ENCODE measurements at places on chromosomes 6 and 20. TPM values are rescaled to one million over a fixed set of nuclear protein-coding genes. Genes with fewer than 3 reads are reported as not detected.

DNA sequence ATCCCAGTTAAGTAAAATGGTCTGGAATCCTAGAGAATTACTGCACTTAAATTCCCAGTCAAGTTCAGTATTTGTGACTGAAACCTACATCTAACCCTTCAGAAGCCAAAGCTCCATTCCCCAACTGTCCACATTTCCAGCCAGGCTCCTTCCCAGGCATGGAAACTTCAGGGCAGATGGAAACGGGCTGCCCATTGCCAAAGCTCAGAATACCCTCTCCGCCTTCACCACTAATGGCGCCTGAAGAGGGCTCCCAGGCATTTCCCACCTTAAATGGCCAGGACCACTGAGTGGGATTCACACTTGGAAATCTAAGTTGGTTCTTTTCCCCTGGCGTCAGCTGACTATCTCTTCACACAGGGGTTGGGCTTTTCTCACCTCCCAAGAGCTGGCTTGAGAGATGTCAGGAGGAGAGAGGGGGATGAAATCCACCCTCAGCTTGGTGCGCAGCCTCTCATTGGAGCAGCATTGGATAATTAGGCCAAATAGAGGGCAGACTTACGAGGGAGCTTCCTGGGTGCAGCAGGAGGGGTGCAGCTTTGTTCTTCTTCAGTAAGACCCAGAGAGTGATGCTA lies 82.9 kb downstream of the ANKRD60 start:
- no peak overlapping the region for H3K4me3 ChIP-seq
- peaks cover 35% of the 10 kb centered on the region for H3K27me3 ChIP-seq
- DNase-seq: no peak
- H3K4me1 ChIP-seq: peaks cover 5% of the 10 kb centered on the region
- H3K36me3 ChIP-seq: no peaks in the 10 kb centered on the region

DNA sequence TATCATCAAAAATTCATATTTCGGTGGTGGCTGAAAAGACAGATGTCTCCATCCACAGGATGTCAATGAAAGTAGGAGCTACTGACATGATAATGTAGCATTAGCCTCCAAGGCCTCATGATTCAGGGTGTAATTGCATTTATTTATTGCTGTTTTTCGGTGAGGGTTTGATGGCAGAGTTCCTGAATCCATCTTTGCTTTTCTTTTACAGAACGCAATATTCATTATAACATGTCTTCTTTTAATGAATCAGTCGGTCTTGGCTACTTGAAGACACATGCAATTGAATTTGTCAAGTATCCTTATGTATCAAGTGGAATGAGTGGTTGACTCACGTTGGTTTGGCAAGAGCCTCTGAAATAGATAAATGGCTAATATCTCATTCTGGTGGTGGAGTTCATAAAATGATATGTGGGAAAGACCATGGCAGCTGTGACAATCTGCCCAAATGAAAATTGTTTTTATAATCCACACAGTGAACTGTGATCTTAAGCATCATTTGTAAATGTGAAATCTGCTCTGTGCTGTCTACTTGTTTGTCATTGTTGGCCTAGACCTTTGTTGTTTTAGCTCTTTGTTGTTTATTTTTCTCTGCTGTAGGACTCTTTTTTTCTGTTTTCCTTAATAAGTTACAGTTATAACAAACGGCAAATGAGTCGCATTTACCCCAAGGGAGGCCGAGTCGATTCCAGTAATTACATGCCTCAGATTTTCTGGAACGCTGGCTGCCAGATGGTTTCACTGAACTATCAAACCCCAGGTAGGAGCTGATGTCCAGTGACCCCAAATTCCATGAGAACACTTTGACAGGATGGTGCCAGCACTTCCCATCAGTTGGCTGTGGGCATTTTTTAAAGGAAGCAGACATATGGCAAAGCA lies 105.7 kb upstream of the LAMP5 start:
- no peaks in the 10 kb centered on the region for H3K36me3 ChIP-seq
- H3K27ac ChIP-seq: no peak overlapping the region
- H3K4me1 ChIP-seq: no peaks in the 10 kb centered on the region

GRCh38 chr20:57211908-57212533 lies 54.4 kb downstream of the BMP7 start:
- H3K27ac ChIP-seq: peak overlapping the region; percentile 78
- no peak for DNase-seq
- H3K27me3 ChIP-seq: no peaks in the 10 kb centered on the region
- H3K4me1 ChIP-seq: peaks cover 33% of the 10 kb centered on the region

GRCh38 chr6:154969796-154970195 lies 25.3 kb upstream of the TIAM2 start:
- H3K27me3 ChIP-seq: no peaks in the 10 kb centered on the region
- H3K27ac ChIP-seq: no peak overlapping the region
- DNase-seq: no peak
- no peaks in the 10 kb centered on the region for H3K36me3 ChIP-seq
- no peaks in the 10 kb centered on the region for H3K4me1 ChIP-seq

GRCh38 chr20:6832811-6833210 lies 65.3 kb downstream of the BMP2 start:
- peaks cover 5% of the 10 kb centered on the region for H3K4me1 ChIP-seq
- no peak overlapping the region for H3K4me3 ChIP-seq
- no peak for DNase-seq
- H3K27ac ChIP-seq: no peak overlapping the region

- H3K4me3 ChIP-seq: no peak overlapping the region
- H3K27me3 ChIP-seq: peaks cover 3% of the 10 kb centered on the region
- H3K36me3 ChIP-seq: no peaks in the 10 kb centered on the region
Measured at GRCh38 chr6:90445533-90446108, 141.3 kb downstream of the MAP3K7 start.

GRCh38 chr6:157559201-157559756 lies 178.3 kb downstream of the ZDHHC14 start:
- H3K27me3 ChIP-seq: peaks cover 3% of the 10 kb centered on the region
- no peaks in the 10 kb centered on the region for H3K36me3 ChIP-seq
- no peak overlapping the region for H3K4me3 ChIP-seq
- no peak overlapping the region for H3K27ac ChIP-seq
- DNase-seq: no peak
- H3K4me1 ChIP-seq: peaks cover 17% of the 10 kb centered on the region

GRCh38 chr6:154301086-154301625 lies 55.4 kb downstream of the IPCEF1 start:
- no peaks in the 10 kb centered on the region for H3K27me3 ChIP-seq
- H3K27ac ChIP-seq: peak overlapping the region; percentile 57
- H3K4me1 ChIP-seq: peaks cover 9% of the 10 kb centered on the region
- DNase-seq: no peak
- H3K4me3 ChIP-seq: no peak overlapping the region

- DNase-seq: no peak
- no peaks in the 10 kb centered on the region for H3K36me3 ChIP-seq
- no peaks in the 10 kb centered on the region for H3K27me3 ChIP-seq
- no peak overlapping the region for H3K27ac ChIP-seq
- no peaks in the 10 kb centered on the region for H3K4me1 ChIP-seq
- H3K4me3 ChIP-seq: no peak overlapping the region
Measured at GRCh38 chr20:61855286-61855685, 210.4 kb downstream of the TAF4 start.

DNA sequence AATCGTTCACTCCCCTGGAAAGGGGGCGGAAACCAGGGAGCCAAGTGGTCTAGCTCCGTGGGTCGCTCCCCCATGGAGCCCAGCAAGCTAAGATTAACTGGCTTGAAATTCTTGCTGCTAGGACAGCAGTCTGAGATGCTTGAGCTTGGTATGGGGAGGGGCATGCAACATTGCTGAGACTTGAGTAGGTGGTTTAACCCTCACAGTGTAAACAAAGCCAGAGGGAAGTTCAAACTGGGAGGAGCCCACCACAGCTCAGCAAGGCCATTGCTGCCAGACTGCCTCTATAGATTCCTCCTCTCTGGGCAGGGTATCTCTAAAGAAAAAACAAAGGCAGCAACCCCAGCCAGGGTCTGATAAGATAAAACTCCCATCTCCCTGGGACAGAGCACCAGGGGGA lies 43.2 kb downstream of the COL21A1 start:
- DNase-seq: no peak
- peaks cover 2% of the 10 kb centered on the region for H3K36me3 ChIP-seq
- H3K27ac ChIP-seq: no peak overlapping the region
- H3K4me3 ChIP-seq: no peak overlapping the region
- H3K4me1 ChIP-seq: peaks cover 1% of the 10 kb centered on the region

- peaks cover 7% of the 10 kb centered on the region for H3K4me1 ChIP-seq
- no peaks in the 10 kb centered on the region for H3K27me3 ChIP-seq
- H3K27ac ChIP-seq: no peak overlapping the region
- no peak for DNase-seq
- H3K36me3 ChIP-seq: no peaks in the 10 kb centered on the region
Measured at GRCh38 chr6:42778122-42778521, 3.7 kb upstream of the BICRAL start.

- no peak for DNase-seq
- H3K27ac ChIP-seq: no peak overlapping the region
- no peaks in the 10 kb centered on the region for H3K27me3 ChIP-seq
- H3K4me1 ChIP-seq: peaks cover 4% of the 10 kb centered on the region
- H3K36me3 ChIP-seq: no peaks in the 10 kb centered on the region
- no peak overlapping the region for H3K4me3 ChIP-seq
Measured at GRCh38 chr6:71979911-71980310, 93.6 kb downstream of the RIMS1 start.

DNA sequence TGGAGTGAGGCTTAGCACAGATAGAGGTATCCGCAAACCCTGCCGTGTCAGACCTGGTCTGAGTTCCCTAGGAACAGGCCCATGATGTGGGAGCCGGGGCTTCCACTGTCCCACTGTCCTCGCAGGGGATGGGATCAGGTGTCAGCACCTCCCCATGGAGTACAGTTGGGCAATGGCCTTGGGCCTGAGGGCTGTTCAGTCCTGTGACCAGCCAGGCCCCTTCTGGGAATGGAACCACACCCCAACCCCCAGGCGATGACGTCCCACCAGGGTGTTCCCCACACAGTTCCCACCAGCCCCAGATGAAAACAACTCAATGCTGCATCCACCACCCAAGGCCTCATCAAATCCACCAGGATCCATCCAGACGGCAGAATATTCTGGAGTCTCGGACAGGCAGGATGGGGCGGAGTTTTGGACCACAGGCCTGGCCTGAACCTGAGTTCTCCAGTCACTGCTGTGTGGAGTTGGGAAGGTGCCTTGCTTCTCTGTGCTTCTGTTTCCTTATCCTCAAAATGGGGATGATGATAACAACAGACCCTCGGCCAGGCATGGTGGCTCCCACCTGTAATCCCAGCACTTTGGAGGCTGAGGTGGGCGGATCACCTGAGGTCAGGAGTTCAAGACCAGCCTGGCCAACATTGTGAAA lies 62.2 kb downstream of the UBE2V1 start:
- H3K27ac ChIP-seq: no peak overlapping the region
- H3K4me1 ChIP-seq: peaks cover 3% of the 10 kb centered on the region
- H3K36me3 ChIP-seq: no peaks in the 10 kb centered on the region
- peaks cover 3% of the 10 kb centered on the region for H3K27me3 ChIP-seq
- no peak overlapping the region for H3K4me3 ChIP-seq
- DNase-seq: no peak

DNA sequence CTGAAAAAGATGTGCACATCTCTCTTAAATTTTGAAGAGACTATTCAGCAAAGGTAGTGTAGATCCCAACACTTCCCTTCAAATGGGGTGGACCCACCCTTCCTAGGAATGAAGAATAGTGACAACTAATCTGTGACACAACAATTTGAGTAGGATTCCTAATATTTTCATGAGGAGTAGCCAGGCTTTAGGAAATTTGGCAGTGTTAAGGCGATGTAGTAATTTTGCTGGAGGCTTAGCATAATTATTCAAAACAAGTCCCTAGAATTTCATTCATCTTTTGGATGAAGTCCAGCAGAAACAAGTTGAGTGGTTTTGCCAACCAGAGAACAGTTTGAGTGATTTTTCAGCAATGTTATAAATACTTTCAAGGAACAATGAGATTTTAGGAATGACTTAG lies 52.4 kb downstream of the ELOVL4 start:
- no peaks in the 10 kb centered on the region for H3K27me3 ChIP-seq
- H3K36me3 ChIP-seq: peaks cover 2% of the 10 kb centered on the region
- no peak for DNase-seq
- no peaks in the 10 kb centered on the region for H3K4me1 ChIP-seq
- H3K4me3 ChIP-seq: no peak overlapping the region
- no peak overlapping the region for H3K27ac ChIP-seq

DNA sequence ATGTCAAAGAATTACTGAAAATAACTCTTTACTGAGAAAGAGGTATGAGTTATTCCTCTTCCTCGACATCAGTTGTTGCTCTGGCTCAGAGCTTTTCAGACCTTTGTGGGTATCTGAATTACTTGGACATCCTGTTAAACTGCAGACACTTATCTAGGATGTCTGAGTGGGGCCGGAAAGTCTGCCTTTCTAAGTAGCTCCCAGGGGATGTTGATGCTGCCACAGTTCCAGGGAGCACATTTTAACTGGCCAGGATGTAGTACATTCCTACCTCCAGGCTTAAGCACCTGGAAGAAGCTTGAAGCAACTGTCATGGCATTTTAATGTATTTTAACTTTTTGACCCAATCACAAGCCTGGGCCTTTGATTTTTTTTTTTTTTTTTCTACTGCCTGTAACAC lies 265.8 kb upstream of the PLCB4 start:
- H3K27me3 ChIP-seq: no peaks in the 10 kb centered on the region
- no peak overlapping the region for H3K4me3 ChIP-seq
- no peak for DNase-seq
- H3K4me1 ChIP-seq: no peaks in the 10 kb centered on the region

GRCh38 chr20:64005394-64005793 lies 24.5 kb downstream of the PRPF6 start:
- H3K36me3 ChIP-seq: peaks cover 30% of the 10 kb centered on the region
- peaks cover 5% of the 10 kb centered on the region for H3K4me1 ChIP-seq
- H3K4me3 ChIP-seq: no peak overlapping the region
- no peaks in the 10 kb centered on the region for H3K27me3 ChIP-seq
- DNase-seq: no peak

- no peak overlapping the region for H3K4me3 ChIP-seq
- H3K27ac ChIP-seq: no peak overlapping the region
- no peaks in the 10 kb centered on the region for H3K27me3 ChIP-seq
- no peak for DNase-seq
Measured at GRCh38 chr6:108432792-108433191, 127.9 kb upstream of the FOXO3 start.

DNA sequence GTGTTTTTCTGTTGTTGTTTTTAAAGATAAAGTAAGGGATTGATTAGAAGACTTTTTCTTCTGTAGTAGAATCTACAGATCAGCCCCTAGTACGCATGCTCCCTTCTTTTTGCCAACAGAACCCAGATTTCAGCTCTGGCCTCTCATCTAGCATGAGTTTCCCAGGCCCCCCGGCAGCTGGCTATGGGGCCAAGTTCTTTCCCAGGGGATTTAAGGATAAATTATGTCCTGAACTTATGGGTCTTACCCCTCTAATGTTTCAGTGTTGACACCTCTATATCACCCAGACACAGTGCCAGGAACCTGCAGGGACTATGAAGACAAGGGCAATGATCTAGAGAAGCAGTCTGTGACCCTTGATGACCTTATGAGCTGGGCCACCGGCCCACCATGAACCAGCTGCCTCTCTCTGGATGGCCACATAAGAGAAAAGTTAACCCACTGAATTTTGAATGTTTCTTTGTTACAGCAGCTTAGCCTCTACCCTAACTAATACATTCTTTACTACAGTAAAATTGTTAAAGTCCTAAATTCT lies 150.5 kb downstream of the UNC5CL start:
- H3K27ac ChIP-seq: no peak overlapping the region
- H3K4me1 ChIP-seq: peaks cover 11% of the 10 kb centered on the region
- DNase-seq: no peak

Gene BHLHE23
- not detected for total RNA-seq

Gene MYL9
- 31.0 TPM for total RNA-seq

Gene TCF15
- total RNA-seq: not detected

Gene TTK
- 22.1 TPM for total RNA-seq

Gene CLIC5
- 28.4 TPM for total RNA-seq

Gene DEFB113
- total RNA-seq: not detected

Gene SPTLC3
- 42.7 TPM for total RNA-seq
